Iris pigment epithelial cell (primary cell): ENCODE measurements at places on chromosomes 2 and 18.
A peak's percentile ranks its signal among the peaks of the same experiment; 100 is the strongest.

GRCh38 chr2:222900354-222900753, 39.5 kb downstream of the ACSL3 start:
- peak; percentile 88 for DNase-seq

DNA sequence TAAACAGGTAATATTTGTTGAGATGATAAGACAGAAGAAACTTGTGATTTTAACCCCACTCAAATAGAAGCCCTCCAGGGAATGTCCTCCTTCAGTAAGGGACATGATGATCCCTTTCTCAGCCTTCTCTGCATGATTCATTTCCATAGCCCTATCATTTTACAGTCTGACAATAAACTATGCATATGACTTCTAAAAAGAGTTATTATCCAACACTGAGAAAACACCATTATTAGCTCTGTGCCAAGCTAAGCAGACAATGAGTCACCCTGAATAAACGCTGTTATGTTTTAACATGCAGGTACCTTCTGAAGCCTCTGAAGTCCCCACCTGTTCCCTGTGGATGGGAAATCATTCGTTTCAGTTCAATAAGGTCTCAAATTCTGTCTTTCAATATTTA, 54.7 kb downstream of the DTNB start:
- DNase-seq: peak; percentile 85

DNA sequence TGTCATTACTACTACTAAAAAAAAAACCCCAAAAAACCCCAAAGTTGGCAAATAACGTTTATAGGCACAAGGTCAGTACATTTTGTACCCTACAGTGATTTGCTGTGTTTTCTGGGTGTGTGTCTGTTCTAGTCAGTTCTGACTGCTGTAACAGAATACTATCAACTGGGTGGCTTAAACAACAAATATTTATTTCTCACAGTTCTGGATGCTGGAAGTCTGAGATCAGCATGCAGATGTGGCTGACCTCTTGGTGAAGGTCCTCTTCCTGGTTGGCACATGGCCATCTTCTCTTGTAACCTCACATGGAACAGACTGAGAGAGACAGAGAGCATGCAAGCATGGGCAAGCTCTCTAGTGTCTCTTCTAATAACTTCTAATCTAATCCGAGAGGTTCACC, 103.1 kb downstream of the CERS6 start:
- DNase-seq: peak; percentile 32

- DNase-seq: peak; percentile 67
These were observed 70.2 kb upstream of the ITM2C start for GRCh38 chr2:230794497-230794896.

DNA sequence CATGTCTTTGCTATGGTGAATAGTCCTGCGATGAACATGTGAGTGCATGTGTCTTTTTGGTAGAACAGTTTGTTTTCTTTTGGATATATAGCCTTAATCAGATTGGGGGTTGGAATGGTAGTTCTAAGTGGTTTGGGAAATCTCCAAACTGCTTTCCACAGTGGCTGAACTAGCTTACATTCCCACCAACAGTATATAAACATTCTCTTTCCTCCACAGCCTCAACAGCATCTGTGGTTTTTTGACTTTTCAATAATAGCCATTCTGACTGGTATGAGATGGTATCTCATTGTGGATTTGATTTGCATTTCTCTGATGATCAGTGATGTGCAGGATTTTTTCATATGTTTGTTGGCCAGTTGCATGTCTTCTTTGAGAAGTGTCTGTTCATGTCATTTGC, 112.2 kb upstream of the SESTD1 start:
- DNase-seq: peak; percentile 64

DNA sequence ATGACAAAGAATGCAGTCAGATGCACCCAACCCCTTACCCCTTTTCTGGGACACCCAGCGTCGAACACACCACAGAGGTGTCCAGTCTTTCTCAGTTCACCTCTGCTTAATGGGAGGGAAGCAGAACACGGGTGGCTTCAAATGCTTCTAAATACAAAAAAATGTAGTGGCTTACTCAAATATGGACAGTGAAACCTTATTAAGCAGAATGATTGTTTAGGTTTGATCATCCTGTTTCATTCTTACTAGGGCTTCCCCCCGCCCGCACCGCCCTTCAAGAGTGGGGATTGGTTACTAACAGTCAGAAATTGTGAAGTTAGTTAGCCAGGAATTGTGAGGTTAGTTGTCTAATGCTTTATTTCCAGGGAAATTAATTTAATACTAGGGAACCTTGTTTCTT, 21.6 kb downstream of the ATG16L1 start:
- DNase-seq: no peak

GRCh38 chr2:28678944-28679343, 72.7 kb upstream of the PPP1CB start:
- DNase-seq: no peak

DNA sequence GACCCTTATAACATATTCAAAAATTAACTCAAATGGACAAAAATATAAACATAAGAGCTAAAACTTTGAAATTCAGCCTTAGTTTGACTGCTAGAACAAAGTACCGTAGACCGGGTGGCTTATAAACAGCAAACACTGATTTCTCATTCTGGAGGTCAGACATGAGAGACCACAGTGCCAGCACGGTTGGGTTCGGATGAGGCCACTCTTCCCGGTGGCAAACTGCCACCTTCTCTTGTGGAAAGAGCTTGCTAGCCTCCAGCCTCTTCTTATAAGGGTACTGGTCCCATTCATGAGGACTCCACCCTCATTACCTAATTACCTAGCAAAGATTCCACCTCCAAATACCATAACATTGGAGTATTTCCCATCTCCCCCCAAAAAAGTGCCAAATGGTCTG, 91.3 kb downstream of the FAM210A start:
- no peak for DNase-seq

DNA sequence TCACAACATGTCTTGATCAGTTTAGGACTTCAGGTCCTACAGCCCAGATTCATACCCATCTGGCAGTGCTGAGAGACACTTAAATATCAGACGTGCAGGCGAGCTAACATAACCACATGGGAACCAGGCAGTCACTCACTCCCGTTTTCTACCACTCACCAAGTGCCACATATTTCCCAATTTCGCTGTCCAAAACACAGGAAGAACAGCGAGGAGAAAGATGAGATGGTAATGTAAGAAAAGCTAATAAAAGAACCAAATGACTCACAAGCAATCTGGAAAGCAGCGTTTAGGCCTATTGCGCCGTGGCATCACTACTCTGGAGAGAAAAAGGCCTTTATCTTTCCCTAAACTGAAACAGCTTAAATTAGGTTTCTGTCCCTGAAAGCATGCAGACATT, 647.8 kb upstream of the SLC39A10 start:
- DNase-seq: no peak

DNA sequence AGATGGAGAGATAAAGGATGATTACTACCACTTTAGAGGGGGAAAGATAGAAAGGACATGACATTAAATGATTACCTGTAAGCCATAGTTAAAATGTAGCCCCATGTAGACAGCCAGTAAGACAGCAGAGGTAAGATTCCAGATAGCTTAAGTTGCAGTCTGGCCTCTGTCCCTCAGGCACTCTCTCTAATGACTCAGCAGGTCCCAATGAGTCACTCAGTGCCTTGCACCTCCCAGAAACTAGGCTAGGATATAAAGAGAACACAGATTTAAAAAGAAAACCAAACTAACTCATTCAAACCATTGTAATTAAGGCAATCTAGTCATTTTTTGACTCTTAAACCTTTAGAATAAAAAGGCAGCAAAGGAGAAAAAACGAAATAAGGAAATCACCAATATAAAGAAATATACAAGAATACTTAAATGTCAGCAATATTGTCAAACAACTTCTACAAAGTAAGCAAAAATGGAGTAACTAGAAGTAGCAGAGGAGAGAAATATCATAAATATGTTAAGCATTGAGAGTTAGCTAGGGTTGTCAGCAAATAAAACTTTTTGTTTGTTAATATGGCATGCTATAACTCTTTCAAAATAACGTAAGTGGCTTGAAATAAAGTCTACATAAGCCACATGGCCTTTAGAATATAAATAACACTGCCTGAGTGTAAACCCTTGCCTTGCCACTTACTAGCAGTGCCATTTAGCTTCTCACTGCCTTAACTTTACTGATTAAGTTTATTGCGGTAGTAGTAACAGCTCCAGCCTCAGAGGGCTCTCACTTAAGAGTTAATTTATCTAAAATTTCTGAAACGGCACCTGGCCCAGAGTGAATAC, 48.5 kb downstream of the SOCS6 start:
- peak; percentile 93 for DNase-seq

DNA sequence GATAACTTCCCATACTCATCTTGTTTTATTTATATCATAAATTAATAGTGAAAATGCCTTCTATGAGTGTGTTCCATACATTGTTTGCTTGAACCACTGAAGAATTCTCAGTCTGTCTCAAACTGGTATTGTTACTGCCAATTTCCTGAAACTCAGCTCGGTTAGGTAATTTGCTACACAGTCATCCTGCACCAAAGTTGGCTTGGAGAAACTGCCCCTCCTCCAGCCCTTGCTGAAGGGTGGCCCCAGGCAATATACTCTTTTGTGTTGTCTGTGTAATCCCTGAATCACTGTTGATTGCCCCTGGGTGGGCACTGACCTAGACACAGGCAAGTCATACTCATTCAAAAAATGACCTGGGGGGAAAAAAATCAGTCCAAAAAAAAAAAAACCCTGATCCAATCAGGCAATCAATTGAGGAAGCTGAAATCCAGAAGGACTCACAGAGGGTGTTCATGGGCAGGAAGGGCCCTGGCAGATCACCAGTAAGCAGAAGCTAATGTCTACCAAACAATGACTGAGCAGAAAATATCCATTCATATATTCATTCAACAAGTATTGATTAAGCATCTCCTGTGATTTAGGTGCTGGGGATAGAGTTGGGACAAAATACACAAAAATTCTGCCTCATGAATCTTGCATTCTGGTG, 3.8 kb upstream of the SESTD1 start:
- peak; percentile 74 for DNase-seq

DNA sequence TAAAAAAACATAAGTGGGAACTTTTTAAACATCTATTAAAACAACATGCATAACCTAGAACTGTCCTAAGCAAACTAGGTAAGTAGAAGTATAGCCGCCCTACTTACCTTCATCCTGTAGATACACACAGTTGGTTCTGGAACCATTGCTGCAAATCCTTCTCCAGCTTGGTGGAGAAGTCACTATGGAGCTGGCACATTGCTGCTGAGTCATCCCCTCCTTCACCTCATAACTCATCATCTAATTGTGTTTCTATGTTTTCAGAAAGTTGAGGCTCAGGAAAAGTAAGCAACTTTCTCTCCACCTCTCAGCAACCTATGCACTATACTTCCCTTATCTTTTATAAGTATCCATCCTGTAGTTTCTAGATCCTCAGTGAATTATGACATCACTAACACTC, 269.8 kb upstream of the MMADHC start:
- DNase-seq: peak; percentile 59

DNA sequence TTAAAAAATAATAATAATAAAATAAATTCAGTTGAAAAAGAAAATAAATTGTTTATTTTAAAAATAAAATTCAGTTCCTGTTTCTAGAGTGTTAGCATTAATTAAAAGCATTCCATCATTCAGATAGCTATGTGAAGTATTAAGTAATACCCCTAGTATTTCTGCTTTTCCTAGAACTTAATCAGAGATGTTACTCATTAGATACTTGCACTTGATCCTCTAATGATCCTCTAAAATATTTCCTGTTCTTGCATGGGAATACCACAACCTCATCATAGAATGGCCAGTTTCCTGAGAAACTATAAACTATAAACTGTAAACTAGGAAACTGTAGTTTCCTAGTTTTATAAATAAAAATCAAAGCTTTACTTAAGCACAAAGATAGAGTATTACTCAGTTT, 11.1 kb upstream of the CNNM3 start:
- DNase-seq: no peak

GRCh38 chr18:1229634-1230033, 325.0 kb downstream of the ADCYAP1 start:
- no peak for DNase-seq

DNA sequence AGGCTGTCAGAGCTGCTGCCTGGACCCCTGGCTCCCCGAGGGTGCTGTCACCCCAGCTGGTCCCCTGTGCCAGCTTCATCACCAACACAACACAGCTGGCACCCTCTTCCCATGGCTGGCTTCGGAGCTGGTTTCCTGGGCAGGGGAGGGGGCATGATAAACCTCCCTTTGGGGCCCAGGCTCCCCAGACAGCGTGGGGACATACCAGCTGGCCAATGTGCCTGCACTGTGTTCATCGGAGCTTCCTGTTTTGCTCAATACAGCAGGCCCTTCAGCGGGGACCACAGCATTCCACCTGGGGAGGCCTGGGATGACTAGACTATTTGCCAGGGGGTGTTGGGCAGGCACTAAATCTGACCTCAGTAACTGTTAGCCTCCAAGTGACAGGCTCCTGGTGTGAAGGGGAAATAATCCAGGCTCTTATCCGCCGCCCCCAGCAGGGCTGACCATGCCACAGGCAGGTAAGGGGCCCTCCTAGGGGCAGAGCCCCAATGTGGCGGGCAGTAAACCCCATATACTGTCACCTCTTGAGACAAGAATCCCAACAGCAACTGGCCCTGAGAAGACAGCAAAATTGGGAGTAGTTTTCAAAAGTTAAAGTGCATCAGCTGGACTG, 44.6 kb downstream of the EMX1 start:
- no peak for DNase-seq

- DNase-seq: no peak
These were observed 10.6 kb downstream of the RRM2 start for GRCh38 chr2:10132996-10133647.

DNA sequence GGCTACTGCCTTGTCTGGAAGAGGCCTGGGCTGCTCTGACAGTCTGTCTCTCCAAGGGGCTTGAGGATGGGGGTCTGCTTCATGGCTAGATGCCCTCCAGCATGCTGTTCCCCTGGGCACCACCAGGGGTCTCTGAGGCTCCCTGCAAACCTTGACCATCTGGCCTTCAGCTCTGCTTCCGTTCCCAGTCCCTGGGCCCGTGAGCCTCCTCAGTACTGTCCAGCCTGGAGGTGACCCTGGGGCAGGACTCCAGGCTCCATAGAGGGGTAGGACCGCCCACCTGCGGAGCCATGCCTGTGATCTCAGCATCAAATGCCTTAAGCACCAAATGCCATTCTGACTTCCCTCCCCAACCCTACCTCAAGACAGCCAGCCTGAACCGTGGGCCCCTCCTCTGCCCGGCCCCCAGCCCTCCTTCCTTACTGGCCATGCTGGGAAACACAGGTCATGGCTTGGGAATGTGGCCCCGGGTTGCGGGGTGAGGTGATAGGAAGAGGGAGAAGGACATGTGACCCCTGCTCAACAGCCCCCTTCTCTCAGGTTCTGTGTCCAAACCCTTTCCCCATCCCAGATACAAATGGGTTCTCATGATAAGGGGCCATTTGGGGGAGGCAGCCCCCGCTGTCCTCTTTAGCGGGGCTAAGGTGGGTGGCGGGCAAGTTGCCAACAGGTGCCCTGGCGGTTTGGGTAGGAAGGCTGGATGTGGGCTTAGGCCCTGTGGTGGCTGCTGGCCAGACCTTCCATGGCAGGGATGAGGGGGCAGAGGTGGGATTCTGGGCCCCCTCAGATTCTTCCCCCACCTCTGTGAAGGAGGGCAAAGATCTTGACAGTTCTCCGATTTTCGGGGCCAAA, 25.0 kb downstream of the SPEG start:
- peak; percentile 47 for DNase-seq

GRCh38 chr2:201242571-201243277, 17.6 kb upstream of the CASP8 start:
- DNase-seq: no peak
